ENCODE measurements at places on chromosomes 1 and 21. TPM values are rescaled to one million over a fixed set of nuclear protein-coding genes. Genes with fewer than 3 reads are reported as not detected.

DNA sequence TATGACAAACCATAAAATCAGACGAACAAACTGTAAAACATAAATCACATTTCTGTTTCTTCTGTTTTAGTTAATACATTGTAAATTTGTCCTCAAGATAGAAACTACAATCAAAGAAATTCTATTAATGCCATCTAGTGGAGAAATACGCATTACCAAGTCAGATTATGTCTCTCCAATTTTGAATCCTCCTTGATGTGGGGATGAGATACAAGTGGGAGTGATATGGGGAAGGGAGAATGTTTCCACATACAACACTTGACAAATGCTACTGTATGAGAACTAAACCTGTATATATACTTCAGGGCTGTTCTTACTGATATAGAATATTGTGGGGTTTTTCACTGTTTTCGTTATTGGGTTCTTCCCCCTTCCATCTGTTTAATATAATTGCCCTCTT is 2.6 kb downstream of the HFM1 start:
- no peak for DNase-seq

DNA sequence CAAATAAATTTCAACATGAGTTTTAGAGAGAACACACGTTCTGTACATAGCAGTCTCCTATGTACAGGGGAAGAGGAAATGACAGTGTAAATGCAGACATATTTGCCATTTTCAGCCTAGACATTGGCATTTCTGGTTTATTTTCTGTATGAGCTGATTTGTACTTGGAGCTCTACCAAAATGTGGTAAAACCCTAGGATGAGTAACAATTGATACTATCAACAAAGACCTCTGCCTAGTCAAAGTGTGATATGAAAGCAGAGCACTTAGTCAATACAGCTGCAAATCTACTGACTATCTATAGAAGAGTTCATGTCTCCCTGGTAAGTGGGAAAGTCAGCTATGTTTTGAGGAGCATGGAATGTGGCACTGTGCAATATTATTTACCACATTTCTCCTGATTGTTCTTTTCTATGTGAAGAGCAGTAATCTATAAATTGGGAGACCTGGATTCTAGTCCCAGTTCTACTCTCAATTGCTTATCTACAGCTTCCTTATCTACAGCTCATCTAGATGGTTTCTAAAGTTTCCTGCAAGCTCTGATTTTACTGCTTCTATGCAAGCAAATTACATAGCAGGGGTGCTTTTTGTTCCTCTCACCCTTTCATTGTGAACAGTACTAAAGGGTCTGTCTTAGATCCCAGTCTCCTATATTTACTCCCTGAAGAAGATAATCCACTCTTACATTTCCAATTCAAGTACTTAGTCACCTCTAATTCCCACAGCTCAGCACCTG is 334.2 kb downstream of the NTNG1 start:
- DNase-seq: no peak

USH2A gene
- 0.01 TPM for polyA plus RNA-seq

TTC34 gene
- 0.06 TPM for polyA plus RNA-seq

GRCh38 chr1:230823426-230823825 is 44.9 kb downstream of the C1orf198 start:
- DNase-seq: no peak

DNA sequence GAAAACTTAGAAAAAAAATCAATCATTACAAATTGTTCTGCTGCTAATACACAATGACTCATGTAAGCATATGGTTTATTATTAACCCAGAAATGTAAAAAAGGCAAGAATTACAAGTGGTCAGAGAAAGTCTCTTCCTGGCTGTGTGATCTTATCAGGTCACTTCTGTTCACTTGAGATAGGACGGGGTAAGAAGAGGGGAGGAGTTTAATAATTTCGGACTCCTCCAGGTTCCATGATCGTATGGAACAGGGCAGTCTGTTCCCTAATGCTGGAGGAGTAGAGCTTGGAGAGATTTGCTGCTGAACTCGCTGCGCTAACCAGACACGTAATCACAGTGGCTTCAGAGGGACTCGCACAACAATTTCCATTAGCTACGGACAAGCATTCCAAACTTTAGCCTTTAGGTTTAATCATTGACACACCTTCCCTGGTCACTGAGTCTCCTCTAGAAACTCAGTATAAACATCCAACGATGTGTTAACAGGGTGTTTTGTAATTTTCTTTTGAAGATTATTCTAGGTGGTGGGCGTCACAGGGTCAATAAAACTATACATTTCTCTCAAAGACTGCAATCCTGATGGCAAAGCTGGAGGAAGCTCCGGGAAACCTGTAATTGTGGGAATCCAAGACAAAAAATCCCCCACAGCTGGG is 1.3 kb downstream of the CRYZ start:
- DNase-seq: no peak

DNA sequence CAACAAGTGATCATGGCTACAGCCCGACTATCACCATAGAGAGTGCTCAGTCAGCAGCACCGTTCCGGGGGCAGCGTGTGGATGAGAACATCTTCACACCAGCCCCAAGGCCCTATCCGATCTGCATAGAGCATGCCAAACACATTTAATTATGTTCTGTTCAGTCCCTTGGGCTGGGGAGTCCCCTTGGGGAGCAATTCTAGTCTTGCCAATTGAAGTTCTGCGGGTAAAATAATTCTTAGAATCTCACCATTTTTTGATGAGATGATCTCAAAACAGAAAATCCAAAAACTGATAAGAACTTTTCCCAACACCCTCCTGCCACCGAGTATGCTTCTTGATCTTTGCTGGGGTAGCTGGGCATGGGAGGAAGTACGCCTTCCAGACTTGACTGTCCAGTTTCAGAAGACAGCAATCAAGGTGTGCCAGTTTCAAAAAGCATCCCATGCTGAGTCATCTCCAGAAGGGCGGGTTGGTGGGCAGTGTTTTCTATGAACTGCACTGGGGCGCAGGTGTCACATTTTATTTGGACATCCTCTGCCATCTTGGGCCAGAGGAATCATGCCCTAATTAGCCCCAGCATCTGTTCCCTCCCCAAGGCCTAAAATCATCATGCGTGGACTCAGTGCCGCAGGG is 20.8 kb upstream of the PTPRF start:
- DNase-seq: no peak

DNA sequence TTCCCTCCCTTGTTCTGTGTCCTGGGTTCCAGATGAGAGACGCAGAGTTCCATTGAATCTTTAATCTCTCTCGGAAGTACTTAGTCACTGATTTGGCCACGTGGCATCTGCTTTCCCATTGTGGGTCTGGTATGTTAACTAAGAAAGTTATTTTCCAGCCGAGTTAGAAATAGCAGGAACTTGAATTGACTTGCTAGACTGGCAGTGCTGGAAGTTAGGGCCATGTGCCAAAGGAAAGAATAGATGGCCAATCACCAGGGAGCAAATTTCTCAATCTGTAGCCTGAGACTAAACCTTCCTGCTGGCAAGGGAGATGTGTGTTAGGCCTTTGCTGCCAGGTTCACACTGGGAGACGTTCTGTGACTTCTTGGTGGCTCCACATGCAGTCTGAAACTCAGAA is 24.2 kb upstream of the SLFNL1 start:
- no peak for DNase-seq

CD2 gene
- polyA plus RNA-seq: not detected

DNA sequence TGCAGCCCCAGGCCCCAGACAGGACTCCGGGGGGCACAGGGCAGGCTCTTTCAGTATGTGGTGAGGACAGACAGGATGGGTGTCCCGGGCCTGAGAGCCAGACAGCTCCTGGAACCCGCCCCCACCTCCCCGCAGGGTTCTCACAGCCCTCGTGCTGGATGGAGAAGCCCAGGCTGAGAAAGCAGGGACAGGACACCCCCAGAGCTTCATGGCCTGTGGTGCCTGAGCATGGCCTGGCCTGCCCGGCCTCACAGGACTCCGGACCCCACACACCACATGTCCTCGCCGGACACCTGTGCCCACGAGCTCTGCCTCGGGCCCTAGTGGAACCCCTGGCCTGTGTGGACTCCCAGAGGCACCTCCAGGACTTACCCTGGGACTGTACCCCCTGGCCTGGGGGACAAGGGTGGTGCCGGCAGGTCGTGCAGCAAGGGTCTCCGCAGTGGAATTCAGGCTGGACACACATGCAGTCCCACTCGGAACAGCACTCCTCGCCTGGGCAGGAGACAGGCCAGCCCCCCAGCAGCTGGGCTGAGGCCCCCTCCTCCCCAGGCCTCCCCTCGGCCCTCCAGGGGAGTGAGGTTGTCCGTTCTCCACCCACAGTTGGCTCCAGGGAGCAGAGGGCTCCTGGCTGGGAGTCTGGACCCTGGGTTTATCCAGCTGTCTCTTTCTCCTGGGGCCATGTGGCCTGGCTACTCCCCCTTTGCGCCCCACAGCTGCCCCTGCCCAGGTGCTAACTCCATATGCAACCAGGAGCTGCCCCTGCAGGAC is 1.2 kb downstream of the TNFRSF18 start:
- no peak for DNase-seq

- no peak for DNase-seq
These were observed 9.1 kb downstream of the LAMC2 start for GRCh38 chr1:183195142-183195574.

DNA sequence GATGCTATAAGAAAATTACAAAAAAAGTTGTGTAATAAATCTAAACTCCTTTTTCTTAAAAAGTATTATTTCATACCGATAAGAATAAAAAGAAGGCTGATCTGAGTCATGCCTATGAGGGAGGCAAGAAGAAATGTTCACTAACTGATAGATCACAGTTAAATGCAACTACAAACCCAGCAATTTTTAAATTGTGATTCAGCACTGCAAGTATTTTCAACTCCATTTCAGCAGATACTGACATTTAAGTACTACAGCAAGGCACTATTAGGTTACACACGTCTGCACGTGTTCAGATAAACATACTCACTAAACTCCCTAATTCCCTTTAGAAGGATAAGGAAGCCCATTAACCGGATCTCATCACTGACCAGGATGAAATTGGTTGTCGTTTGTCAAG is 213.3 kb upstream of the ZRANB2 start:
- peak; percentile 20 for DNase-seq

DNA sequence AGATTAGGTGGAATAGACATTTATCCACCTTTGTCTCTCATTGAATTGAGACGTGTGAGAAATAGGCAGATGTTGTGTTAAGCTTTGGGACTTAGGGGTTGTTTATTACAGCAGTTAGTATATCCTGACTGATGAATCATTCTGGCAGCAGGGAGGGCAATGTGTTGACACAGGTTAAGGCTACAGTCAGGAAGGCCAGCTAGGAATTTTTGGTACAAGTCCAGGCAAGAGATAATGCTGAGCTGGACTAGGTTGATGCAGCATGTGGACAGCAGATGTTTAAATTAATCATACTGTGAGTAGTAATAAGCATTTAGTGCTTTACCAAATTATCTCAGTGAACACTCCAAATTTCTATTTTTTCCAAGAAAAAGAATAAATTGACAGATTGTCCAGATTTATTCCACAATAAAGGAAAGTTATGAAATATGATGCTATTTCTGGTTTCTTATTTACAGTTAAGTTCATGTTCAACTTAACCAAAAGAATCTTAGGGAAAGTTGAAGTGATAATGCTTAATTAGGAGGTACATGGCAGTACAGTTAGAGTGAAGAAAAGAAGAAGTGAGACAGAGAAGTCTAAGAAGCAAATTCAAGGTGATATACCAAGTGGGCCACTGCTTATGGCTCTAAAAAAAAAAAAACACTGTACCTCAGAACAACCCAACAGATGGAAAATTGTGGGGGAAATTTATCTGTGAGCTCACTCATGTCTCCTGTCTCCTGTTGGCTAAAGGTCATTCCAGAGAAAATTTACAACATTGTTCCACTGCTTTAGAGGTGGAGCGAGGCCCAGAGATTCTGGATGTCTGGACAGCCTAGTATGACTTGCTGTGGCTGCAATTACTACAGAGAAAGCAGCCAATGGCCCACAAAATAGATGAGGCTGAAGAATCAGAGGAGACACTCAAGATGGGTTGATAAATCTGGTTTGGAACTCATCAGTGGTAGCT is 102.7 kb upstream of the C21orf91 start:
- peak; percentile 33 for DNase-seq

NOTCH2 gene
- polyA plus RNA-seq: 56.9 TPM

FOXO6 gene
- not detected for polyA plus RNA-seq

DNA sequence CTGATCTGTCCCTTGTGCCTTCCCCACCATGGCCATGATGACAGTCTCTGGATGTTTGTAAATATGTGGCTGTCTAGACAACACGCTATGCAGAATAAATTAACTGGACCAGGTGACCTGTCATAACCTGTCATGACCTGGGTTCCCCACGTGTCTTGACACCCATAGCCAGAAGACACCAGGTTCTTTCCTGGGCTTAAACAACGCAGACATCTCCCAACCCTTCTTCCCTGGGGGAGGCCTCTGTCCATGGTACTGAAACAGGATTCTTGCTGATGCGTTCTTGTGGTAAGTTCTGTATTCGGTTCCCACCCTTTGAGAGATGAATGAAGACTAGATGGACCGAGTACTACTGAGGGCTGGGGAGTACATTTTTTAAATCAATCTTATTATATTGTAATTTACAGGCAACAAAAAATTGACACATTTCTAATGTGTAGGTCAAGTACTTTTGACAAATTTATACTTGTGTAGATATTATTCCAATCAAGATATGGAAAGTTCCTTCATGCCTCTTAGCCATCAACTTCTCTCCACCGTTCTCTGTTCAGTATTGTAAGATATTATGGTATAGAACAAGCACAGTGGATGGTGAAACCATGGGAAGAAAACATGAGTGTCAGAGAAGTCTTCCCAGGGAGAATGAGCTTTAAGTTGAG is 738.8 kb downstream of the PTPRU start:
- peak; percentile 33 for DNase-seq

DNA sequence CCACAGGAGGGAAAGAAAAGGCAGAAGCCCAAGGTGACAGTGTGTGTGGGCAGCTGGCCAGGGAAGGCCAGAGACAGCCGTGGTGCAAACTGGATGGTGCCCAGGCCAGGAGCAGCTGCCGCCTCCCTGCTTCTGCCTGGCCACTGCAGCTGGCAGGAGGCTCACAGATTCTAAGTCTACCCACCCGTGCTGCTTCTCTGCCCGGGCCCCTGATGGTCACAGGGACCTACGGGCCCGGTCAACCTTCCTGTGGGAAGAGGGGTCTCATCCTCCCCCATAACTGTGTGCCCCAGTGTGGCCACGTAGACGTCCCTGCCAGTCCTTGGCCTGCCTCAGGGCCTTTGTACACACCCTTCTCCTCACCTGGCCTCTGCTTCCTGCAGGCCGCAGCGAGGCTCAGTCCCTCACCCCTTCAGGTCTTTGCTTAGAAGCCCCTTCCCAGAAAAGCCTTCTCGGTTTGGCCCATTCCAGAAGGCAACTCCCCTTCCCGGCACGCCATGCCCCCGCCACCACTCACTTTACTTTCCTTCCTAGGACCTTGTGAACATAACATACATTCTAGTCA is 192.6 kb upstream of the AJAP1 start:
- no peak for DNase-seq

SDC3 gene
- polyA plus RNA-seq: 21.7 TPM

- DNase-seq: no peak
These were observed 1171.8 kb downstream of the AMY1C start for GRCh38 chr1:104921525-104921924.

GRCh38 chr1:83509301-83509781 is 489.6 kb downstream of the TTLL7 start:
- no peak for DNase-seq

GRCh38 chr1:93979718-93980319 is 70.6 kb upstream of the GCLM start:
- peak; percentile 43 for DNase-seq

- DNase-seq: no peak
These were observed at the start of gene TRIM46 for GRCh38 chr1:155173478-155174323. Gene TRIM46, plus strand, starts transcription at chr1:155173849. Its CDS starts 118 bp downstream, at chr1:155173967.

Data from AG04450 (cell line).